Lung (tissue), 17 donors: ENCODE measurements at places on chromosomes 11 and 22. TPM values are rescaled to one million over a fixed set of nuclear protein-coding genes. Genes with fewer than 3 reads are reported as not detected.

DNA sequence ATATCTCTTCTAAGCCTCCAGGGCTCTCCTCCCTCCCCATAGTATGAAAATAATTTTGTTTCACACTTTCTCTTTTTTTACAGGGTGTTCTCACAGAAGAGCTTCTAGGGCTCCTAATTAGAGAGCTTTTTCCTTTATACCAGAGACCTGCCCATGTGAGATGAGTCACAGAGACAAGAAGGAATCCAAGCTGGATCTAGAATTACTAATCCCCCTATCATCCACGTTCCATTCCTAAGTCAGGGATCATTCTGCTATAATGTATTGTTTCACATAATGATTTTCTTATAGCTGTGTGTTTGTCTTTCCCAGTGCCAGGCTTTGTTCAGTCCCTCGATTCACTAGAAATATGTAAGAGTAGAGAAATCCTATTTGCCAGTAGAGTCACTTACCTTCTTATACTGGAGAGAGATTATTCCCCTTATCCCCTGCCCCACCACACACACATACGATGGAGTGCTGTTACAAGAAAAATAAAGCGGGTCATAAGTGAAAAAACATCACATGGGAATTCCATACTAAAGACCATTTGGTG is 778.3 kb upstream of the LRRC4C start:
- H3K4me3 ChIP-seq: no peak overlapping the region
- no peaks in the 10 kb centered on the region for H3K27me3 ChIP-seq
- H3K36me3 ChIP-seq: no peaks in the 10 kb centered on the region
- no peaks in the 10 kb centered on the region for H3K4me1 ChIP-seq
- H3K27ac ChIP-seq: no peak overlapping the region

- H3K27me3 ChIP-seq: no peaks in the 10 kb centered on the region
- no peaks in the 10 kb centered on the region for H3K4me1 ChIP-seq
- H3K36me3 ChIP-seq: peaks cover 5% of the 10 kb centered on the region
- H3K4me3 ChIP-seq: no peak overlapping the region
- no peak overlapping the region for H3K27ac ChIP-seq
Measured at GRCh38 chr11:129117595-129118350, 74.4 kb downstream of the ARHGAP32 start.

DNA sequence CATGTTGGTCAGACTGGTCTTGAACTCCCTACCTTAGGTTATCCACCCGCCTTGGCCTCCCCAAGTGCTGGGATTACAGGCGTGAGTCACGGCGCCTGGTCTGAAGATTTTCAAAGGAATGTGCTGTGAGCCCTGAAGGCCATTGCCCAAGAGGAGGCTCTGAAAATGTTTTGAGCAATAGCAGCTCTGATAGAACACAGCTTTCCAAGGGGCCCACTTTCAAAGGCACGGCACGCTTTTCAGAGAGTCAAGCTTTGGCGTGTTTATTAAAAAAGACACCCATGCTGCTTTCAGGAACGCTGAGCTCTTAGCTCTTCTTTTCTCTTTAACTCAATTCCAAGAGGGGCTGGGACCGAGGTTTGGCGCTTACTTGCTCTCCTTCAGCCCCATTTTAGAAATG is 73.8 kb upstream of the CDON start:
- peaks cover 61% of the 10 kb centered on the region for H3K4me1 ChIP-seq
- no peak overlapping the region for H3K4me3 ChIP-seq
- H3K27me3 ChIP-seq: no peaks in the 10 kb centered on the region
- peak; percentile 87 for DNase-seq
- H3K27ac ChIP-seq: peak overlapping the region; percentile 27
- no peaks in the 10 kb centered on the region for H3K36me3 ChIP-seq

KCNJ1 gene
- total RNA-seq: 0.31 TPM

DNA sequence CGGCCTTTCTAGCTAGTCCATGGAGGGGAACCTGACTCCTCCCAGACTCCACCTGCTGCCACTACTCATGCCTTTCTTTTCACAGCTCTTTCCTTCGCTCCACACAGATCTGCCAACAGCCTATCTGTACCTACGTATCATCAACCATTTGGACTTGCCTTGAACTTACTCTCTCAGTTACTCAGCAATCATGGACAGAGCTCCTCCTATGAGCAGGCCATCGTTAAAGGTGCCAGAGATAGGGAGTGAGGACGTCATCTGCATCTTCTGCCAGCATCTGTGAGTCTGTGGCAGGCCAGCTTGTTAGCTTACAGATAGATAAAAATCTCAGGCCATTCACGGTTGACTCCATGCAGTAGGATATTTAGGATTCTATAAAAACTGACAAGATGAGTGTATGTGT is 162.9 kb upstream of the ZBED5 start:
- no peaks in the 10 kb centered on the region for H3K4me1 ChIP-seq
- H3K36me3 ChIP-seq: no peaks in the 10 kb centered on the region
- DNase-seq: no peak
- H3K27me3 ChIP-seq: no peaks in the 10 kb centered on the region
- no peak overlapping the region for H3K27ac ChIP-seq
- no peak overlapping the region for H3K4me3 ChIP-seq

GUCY1A2 gene
- total RNA-seq: 10.0 TPM

TRIM6 gene
- total RNA-seq: 2.5 TPM

DNA sequence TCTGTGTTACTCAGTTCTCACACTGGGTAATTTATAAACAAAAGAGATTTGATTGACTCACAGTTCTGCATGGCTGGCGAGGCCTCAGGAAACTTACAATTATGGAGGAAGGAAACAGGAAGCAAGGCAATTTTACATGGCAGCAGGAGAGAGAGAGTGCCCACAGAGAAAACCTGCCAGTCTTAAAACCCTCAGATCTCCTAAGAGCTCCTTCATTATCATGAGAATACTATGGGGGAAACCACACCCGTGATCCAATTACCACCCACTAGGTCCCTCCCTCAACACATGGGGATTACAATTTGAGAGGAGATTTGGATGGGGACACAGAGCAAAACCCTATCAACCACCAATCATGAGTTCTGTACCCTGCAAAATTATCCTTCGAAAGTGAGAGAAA is 1180.8 kb downstream of the JRKL start:
- H3K4me1 ChIP-seq: no peaks in the 10 kb centered on the region
- DNase-seq: no peak
- H3K27me3 ChIP-seq: no peaks in the 10 kb centered on the region

OR52I2 gene
- total RNA-seq: not detected

GRCh38 chr11:44427432-44427831 is 117.5 kb upstream of the ALX4 start:
- no peak overlapping the region for H3K4me3 ChIP-seq
- DNase-seq: no peak
- no peaks in the 10 kb centered on the region for H3K4me1 ChIP-seq

DNA sequence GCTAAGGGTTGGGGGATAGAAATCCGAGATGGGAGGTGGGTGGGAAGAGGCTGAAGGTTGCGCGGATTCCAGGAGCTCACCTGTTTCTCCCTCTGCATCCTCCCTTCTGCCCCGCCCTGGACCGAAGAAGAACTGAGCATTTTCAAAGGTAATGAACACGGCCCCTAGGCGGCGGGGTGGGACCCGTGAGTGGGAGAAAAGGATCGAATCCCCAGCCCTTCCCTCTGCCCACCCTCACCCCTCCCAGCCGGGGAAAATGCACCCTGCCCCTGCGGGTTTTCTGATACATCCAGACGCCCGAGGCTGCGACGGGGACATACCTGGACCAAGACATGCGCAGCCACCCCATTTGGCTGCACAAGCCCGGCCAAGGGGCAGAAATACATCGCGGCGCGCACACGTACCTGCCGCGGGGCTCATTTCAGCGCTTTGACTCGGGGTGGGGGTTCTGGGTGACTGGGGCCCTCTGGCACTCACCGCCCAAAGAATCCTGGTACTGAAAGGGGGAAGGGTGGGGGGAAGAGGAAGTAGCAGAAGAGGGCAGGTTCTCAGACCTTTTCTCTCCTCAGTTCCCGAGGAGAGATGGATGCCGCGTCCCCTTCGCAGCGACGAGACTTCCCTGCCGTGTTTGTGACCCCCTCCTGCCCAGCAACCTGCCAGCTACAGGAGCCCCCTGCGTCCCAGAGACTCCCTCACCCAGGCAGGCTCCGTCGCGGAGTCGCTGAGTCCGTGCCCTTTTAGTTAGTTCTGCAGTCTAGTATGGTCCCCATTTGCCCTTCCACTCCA is 6.0 kb downstream of the VSIG2 start:
- H3K36me3 ChIP-seq: no peaks in the 10 kb centered on the region
- peaks cover 20% of the 10 kb centered on the region for H3K4me1 ChIP-seq
- DNase-seq: peak; percentile 37
- peaks cover 73% of the 10 kb centered on the region for H3K27me3 ChIP-seq
- H3K27ac ChIP-seq: peak overlapping the region; percentile 84
- peak overlapping the region; percentile 15 for H3K4me3 ChIP-seq

DNA sequence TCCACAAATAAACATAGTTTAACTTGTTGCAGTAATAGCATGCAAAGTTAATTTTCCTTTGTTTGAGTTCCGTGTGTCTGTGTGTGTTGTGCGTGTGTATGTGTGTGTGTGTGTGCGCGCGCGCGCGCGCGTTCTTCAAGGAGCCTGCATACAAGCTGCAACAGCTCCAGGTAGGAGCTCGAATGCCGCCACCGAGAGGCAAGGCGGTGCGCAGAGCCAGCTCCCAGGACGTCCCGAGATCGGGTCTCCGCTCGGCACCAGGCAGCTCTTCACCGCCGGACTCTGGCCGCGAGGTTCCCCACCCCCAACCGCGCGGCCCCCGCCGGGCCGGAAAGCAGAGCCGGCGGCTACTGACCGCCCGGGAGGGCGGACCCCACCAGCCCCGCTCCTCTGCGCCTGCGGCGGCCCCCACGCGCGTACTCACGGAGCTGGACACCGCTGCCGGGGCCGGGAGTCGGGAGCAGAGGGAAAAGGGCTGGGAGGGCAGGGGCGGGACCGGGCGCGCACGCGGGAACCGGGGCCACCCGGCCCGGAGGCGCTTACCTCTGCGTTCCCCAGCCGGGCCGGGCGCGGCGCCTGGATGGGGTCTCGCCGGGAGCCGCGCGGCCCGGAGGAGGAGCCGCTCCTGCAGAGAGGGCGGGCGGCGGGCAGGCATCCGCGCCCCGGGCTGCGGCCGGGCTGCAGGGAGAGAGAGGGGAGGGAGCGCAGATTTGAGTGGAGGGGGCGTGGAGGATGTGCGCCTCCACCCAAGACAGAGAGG is 40.4 kb upstream of the AKIP1 start:
- H3K4me3 ChIP-seq: peak overlapping the region; percentile 68
- peak overlapping the region; percentile 91 for H3K27ac ChIP-seq
- H3K36me3 ChIP-seq: no peaks in the 10 kb centered on the region
- peaks cover 58% of the 10 kb centered on the region for H3K4me1 ChIP-seq
- no peaks in the 10 kb centered on the region for H3K27me3 ChIP-seq

- H3K27ac ChIP-seq: no peak overlapping the region
- DNase-seq: peak; percentile 68
- peaks cover 4% of the 10 kb centered on the region for H3K4me1 ChIP-seq
- H3K36me3 ChIP-seq: no peaks in the 10 kb centered on the region
Measured at GRCh38 chr22:50058906-50059880, 1.1 kb upstream of the TTLL8 start.

- H3K4me1 ChIP-seq: peaks cover 9% of the 10 kb centered on the region
- no peaks in the 10 kb centered on the region for H3K27me3 ChIP-seq
- no peak for DNase-seq
Measured at GRCh38 chr11:78355309-78355705, 62.3 kb downstream of the GAB2 start.

- DNase-seq: no peak
- peaks cover 20% of the 10 kb centered on the region for H3K36me3 ChIP-seq
- H3K4me1 ChIP-seq: no peaks in the 10 kb centered on the region
- no peak overlapping the region for H3K27ac ChIP-seq
Measured at GRCh38 chr22:28002181-28002700, 83.2 kb upstream of the PITPNB start.

GRCh38 chr11:69700278-69701140 is 3.3 kb downstream of the FGF19 start:
- peaks cover 30% of the 10 kb centered on the region for H3K27me3 ChIP-seq
- no peak overlapping the region for H3K27ac ChIP-seq
- DNase-seq: peak; percentile 95
- peaks cover 19% of the 10 kb centered on the region for H3K4me1 ChIP-seq
